ENCODE measurements at places on chromosomes 2 and 18. TPM values are rescaled to one million over a fixed set of nuclear protein-coding genes. Genes with fewer than 3 reads are reported as not detected.

- H3K4me1 ChIP-seq: no peaks in the 10 kb centered on the region
- DNase-seq: no peak
- no peaks in the 10 kb centered on the region for H3K36me3 ChIP-seq
- H3K4me3 ChIP-seq: no peak overlapping the region
Observed at GRCh38 chr2:70615222-70615621, 61.6 kb upstream of the TGFA start.

- H3K4me3 ChIP-seq: no peak overlapping the region
- H3K27ac ChIP-seq: no peak overlapping the region
- no peaks in the 10 kb centered on the region for H3K4me1 ChIP-seq
- no peak for DNase-seq
- H3K36me3 ChIP-seq: no peaks in the 10 kb centered on the region
Observed at GRCh38 chr2:153488072-153488471, 9.5 kb upstream of the RPRM start.

DNA sequence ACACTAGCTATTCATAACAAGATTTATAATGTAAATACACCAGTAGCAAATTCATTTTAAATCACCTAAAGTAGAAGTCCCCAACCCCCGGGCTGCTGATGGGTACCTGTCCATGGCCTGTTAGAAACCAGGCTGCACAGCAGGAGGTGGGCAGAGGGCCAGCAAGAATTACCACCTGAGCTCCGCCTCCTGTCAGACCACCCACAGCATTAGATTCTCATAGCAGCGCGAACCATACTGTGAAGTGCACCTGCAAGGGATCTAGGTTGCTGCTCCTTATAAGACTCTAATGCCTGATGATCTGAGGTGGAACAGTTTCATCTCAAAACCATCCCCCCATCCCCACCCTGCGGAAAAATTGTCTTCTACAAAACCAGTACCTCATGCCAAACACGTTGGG, 71.3 kb downstream of the KANSL1L start:
- H3K4me1 ChIP-seq: no peaks in the 10 kb centered on the region
- H3K36me3 ChIP-seq: no peaks in the 10 kb centered on the region
- H3K27ac ChIP-seq: no peak overlapping the region
- H3K27me3 ChIP-seq: no peaks in the 10 kb centered on the region
- no peak for DNase-seq

DNA sequence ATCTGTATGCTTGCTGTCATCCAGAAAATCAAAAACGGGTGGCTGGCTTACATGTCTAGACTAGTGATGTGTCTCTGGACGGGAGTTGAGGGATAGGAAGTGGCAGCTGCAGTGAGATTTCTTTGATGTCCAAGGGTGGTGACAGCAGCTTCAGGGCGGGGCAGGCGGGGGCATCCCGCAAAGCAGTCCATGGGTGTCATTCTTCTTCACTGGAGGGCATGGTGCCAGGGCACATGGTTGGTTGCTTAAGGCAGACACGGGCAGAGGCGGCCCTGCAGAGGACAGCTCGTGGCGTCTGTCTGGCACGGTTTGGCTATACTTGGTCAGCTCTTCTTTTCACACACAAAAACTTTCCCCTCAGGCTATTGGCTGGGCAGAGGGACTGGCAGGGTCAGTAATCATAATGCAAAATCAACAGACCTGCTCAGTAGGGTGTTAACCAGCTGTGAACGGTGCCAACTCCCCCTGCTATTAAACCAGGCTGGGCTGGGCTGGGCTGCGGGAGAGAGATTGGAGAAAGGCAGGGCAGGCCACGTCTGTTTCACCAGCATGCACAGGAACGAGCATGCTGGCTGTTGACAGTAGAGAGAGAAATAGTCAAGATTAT, 63.7 kb downstream of the COL4A3 start:
- peak; percentile 79 for DNase-seq
- no peaks in the 10 kb centered on the region for H3K4me1 ChIP-seq
- H3K27me3 ChIP-seq: no peaks in the 10 kb centered on the region
- no peak overlapping the region for H3K27ac ChIP-seq
- no peak overlapping the region for H3K4me3 ChIP-seq

The SNED1 gene
- 23.8 TPM for total RNA-seq

The SH2D6 gene
- total RNA-seq: not detected

The CAPN14 gene
- total RNA-seq: 0.28 TPM

The C2orf81 gene
- total RNA-seq: 4.2 TPM
